Stimulated activated CD8-positive, alpha-beta memory T cell treated with anti-CD3 and anti-CD28 coated beads, Interleukin-4, amount 100 ng/mL, for 1 hour (primary cell): ENCODE measurements at places on chromosomes 11 and 22.

- no peak for DNase-seq
These were observed 45.8 kb downstream of the PC start for GRCh38 chr11:66912361-66912760.

- no peak for DNase-seq
These were observed 41.0 kb downstream of the TMPRSS5 start for GRCh38 chr11:113664981-113665710.

GRCh38 chr11:33062137-33062536 lies 22.8 kb downstream of the TCP11L1 start:
- DNase-seq: no peak

DNA sequence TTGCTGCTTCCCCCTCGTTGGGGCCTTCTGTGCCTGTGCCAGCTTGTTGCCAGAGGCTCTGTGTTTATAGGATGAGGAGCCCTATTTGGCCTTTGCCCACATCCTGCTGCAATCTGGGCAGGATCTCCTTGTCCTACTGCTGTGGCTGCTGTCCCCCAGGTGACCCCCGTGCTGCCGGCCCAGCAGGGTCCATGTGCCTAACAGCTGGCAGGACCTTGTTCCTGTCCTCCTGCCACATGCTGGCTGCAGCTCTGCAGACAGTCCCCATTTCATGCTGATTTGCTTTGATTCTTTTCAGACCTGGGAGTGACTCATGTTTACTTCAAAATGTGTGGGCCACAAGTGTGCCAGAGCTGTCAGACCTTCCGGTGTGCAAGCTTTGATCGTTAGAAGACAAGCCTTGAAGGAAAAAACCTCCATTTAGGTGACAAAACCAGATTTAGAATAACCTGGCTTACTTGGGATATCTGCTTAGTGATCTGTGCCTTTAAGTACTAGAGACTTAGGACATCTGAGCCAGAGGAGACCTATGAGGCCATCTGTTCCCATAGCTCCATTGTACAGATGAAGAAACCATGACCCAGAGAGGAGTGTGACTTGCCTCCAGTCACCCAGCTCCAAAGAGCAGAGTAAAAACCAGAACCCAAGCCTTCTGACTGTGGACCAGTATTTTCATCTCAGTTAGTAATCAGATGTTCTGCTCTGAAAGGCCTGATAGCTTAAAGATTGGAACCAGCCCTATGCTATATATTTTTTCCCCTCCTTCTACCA lies 11.1 kb downstream of the NAV2 start:
- DNase-seq: no peak

- no peak for DNase-seq
These were observed 6.1 kb downstream of the RHOD start for GRCh38 chr11:67062526-67063373.

- DNase-seq: no peak
These were observed 28.2 kb downstream of the CAT start for GRCh38 chr11:34466802-34467488.

GRCh38 chr11:126914941-126915340 lies 85.6 kb downstream of the KIRREL3 start:
- DNase-seq: no peak

DNA sequence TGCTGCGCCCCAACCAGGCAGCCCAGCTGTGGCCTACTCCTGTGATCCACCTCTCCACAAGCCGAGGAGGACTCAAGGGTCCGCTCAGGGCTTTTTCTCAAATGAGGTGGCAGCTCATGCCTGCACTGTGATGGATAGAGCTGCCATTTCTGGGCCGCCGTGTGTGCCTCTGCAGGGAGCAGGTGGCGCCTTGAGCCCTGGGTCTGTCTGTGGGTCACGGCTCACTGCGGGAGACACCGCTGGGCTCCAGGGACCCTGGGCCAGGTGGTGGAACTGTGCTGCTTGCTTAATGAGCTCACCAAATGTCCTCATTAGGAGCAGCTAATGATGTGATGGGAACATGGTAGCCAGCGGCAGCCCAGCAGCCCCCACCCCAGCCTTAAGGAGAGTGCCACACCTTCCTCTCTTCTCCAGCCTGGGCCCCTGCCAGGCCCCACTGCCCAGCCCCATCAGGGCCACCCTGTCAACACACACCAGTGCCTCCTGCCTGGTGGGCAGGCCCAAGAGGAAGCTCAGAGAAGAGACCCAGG lies 50.8 kb downstream of the DHCR7 start:
- no peak for DNase-seq

DNA sequence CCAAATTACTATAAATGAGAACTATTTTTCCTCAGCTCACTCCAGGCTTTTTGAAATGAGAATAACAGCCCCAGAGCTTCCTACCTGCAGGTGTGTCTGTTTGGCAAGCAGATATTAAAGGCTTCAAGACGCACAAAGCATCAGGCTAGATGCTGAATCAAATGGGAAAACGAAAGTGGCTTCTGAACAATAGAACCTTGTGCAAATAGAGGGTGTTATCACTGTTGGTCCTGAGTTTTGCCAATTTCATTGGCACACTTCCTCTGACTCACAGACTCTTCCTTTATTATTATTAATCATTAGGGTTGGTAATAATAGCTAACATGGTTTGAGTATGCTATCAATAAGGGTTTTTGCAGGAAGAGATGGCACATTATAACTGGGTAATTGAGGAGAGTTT lies 13.4 kb downstream of the SYT13 start:
- DNase-seq: no peak

- DNase-seq: no peak
These were observed 43.7 kb downstream of the CD82 start for GRCh38 chr11:44608991-44609782.

DNA sequence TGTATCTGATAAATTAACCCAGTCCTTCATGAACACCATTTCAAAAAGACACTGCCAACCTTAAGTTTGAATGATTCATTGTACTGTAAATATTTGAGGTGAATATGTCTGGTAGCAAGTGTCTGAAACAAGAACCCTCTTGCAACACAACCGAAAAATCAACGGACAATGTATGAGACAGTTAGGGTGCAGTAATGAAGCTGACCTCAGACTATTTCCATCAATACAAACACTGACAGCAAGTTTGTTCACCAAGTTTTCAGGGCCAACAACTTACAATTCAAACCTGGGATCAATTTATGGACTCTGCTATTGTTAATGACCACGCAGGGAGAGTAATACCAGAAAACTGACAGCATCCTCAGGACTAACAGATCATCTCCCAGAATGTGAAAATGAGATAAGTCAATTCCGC lies 126.3 kb downstream of the CADM1 start:
- DNase-seq: no peak

- no peak for DNase-seq
These were observed 21.7 kb downstream of the TPST2 start for GRCh38 chr22:26568207-26568706.

DNA sequence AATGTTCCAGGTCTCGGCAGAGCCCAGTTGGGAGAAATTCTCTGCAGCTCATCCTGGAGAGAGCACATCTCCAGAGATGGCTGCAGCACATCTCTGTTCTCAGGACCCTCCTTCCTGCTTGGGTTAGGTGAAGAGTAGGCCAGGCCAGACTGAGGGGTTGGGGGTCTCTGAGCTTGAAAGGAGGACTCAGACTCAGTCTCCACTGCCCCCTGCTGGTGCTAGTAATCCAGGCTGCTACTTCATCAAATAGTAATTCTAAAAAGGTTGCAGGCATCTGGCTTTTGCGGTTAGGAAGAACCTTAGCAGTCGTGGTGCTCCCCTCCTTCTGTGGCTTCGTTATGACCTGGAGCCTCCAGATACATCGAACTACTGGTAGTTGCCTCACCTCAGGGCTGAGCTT lies 9.7 kb downstream of the TUB start:
- no peak for DNase-seq

DNA sequence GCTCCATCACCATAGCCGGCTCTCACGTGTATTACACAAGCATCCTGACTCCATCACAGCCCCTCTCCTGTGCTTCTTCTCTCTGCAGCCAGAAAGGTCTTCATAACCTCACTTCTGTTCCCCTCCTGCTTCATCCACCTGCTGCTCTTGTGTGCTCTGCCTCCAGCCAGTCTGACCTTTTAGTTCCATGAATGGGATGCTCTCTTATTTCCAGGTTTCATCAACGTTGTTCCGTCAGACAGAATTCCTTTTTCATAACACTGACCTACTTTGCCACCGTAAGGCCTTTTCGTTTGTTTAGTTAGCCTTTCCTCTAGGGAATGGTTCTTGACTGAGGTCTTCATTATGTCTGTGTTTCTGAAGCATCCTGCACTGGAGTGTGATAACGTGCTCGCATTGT lies 18.8 kb downstream of the GRAMD1B start:
- DNase-seq: no peak

- no peak for DNase-seq
These were observed 1313.1 kb downstream of the JRKL start for GRCh38 chr11:97702951-97703350.

DNA sequence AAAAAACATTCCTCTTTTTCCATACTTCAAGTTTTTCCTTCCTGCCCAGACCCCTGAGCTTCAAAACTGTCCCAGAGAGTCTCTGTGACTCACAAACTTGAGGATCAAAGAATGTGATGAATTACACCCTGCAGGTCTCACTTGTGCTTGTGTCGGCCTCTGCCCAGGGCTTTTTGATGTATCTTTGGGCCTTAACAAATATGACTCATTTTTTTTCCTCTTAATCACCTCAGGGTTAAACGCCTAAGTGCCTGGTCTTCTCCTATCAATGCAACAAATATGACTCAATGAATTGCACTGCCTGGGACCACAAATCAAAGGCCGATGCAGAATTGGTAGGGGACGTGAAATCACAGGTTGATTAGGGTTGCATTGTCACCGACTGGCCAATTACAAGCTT lies 267.7 kb downstream of the LARGE1 start:
- DNase-seq: no peak

DNA sequence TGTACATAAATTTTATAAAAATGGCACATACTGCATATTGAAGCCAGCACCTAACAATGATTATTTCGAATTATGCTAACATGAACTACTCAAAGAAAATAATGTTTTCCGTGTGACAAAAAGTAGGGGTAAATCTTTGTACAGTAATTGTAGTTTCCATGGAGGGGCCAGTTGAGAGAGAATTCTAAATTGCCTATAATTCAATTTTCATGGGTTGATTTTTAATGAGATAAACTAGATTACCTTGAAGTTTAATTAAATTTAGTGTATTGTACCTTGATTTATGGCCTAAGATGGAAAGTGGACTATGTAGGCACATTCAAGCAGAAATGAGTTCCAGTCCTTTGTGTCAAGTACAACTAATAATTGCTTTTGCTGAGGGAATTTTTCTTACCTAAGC lies 5.0 kb downstream of the APLP2 start:
- DNase-seq: no peak

GRCh38 chr22:47853750-47854149 lies 1091.3 kb downstream of the TBC1D22A start:
- no peak for DNase-seq

DNA sequence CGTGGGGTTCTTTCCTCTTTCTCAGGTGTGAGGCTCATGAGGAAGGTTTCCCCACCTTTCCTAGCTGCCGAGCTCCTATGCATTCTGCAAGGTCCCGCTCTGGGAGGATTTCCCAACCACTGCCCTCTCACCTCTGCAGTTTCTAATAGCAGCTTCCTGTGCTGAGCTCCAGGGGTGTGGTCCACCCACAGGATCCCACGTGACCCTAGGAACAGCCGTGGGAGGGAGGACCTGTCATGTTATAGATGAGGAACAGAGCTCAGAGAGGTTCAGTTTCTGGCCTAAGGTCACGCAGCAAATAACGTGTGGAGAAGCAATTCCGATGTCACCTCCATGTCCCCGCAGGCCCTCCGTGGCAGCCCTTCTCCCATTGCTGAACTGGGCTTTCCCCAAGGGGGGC lies 38.5 kb downstream of the FLRT1 start:
- DNase-seq: no peak

GRCh38 chr11:45337583-45338360 lies 51.6 kb upstream of the SYT13 start:
- no peak for DNase-seq

DNA sequence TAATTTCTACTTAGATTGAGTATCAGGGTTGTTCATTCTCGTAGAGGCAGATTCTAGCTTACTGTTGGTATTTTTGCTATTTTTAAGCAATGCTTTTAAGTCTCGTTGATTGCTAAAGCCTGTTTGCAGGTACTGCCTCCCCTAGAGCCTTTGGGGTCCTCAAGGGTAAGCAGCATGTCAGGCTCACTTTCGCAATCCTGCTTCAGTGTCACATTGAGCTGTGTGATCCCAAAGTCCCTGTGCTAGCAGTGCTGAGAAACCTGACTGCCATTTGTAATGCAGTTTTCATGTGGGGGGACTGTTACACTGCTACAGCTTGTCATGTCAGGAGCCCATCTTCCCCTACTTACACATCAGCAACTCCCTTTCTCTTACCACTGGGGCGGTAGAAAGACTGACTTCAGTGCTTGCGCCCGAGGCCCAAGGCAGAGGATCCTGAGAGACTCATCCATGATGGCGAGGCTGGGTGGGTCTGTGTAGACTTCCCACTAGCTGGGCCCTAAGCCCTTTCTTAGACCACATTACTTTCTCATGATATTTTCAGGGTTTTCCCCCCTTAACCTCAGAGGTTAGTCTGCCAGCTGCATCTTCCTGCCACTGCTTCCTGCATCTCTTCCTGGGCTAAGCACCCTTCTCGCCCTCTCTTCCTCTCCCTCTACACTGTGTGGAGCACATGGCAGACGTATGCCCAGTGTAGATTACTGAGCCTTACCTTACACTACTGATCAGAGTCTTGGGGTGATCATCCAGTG lies 40.8 kb upstream of the ST14 start:
- no peak for DNase-seq

DNA sequence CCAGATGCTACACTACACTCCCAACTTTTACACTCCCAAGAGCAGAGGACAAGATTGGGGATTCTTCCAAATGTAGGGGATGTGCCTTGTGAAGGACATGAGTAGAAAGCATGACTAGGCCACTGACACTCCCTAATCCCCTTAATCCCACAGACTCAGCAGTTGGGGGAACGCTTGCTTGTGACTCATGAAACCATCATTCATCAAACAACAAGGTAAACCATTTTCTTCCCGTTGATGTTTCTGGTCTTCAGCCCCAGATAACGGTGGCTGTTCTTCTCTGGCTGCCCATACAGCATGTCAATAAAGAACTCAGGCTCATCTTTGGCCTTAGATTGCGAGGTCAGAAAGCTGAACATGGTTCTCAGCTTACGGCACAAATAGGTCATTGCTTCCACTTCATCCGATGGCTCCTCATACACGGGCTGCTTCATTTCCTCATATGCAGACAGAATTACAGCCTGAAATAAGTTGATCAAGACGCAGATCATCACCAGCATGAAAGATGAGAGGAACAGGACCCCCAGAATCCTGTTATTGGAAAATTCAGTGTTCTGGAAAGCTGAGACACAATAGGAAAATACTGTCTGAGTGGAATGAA lies 6.4 kb upstream of the CDPF1 start:
- no peak for DNase-seq

GRCh38 chr11:3995307-3995706 lies 99.3 kb upstream of the RRM1 start:
- no peak for DNase-seq
